ENCODE measurements at places on chromosomes 1 and 21.

GRCh38 chr1:111709986-111710385, 29.2 kb downstream of the INKA2 start:
- no peak for DNase-seq

DNA sequence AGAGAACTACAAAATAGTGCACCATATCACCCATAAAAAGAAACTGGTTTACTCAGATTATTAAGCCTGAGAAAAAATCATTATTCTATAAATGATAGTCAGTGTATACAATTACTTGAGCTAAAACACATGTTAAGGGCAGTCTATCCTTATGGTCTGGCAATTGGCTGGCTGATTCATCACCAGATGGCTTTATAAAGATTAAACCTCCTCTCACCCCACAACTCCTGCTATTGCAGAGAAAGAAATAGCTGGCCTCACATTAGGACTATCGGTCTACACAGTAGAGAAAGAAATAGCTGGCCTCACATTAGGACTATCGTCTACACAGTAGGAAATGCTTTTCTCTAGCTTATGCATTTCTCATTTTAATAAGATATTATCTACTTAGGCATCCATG, 21.2 kb downstream of the CEP170 start:
- no peak for DNase-seq

- DNase-seq: no peak
These were observed 381.1 kb upstream of the PKN2 start for GRCh38 chr1:88302843-88303486.

DNA sequence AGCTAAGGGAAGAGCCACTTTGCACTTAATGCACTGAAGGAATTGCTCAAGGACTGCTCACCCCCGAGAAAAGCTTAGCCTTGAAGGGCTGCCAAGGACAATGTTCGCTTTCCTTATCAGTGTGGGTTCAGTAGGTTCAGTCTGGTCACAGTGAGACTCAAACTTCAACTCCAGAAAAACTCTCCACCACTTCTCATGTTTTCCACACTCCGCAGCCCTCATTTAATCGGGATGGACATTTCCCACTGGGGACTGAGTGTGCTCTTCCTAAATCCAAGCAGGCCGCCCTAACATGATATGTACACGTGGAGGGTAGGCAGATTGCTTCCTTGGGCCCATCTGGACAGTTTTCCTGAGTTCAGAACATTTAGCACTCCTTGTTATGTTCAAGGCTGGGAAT, 19.5 kb downstream of the SUSD4 start:
- DNase-seq: no peak

- no peak for DNase-seq
These were observed 467.7 kb downstream of the KIF26B start for GRCh38 chr1:245622332-245623014.

DNA sequence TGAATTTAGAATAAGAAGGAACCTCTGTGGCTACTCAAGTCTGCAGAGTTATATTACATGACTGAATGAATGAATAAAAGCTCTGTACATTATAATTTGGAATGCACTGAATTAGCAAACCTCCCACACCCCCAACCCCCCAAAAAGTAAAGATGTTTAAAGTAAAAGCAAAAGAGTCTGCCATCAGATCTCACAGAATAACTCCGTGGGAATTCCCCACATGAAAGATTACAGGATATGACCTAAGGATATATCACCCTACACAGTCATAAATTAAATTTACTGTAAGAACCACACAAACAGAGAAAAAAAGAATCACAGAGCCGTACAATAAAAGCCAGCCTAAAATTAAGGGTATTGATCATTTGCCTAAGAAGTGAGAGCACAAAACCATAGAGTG, 587.3 kb downstream of the PTPRC start:
- DNase-seq: no peak

GRCh38 chr1:41790351-41790750, 128.4 kb downstream of the HIVEP3 start:
- DNase-seq: no peak

DNA sequence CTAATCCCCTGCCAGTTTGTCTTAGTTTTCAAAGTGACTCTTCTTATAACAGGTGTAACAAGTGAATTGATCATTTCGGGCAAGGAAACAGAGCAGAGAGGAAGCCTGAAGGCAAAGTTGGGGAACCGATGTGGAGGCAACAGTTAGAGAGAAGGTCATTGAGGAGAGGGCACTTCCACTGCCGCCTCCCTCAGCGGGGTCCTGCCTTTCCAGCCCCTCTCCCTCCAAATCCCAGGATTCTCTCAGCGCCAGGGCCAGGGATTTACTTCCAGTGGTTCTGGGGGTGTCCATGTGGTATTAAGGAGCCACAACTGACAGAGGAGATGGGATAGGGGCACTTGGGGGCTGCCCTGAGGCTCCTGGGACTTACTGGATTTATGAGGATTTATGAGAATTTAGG, 39.7 kb upstream of the PDE9A start:
- DNase-seq: no peak

DNA sequence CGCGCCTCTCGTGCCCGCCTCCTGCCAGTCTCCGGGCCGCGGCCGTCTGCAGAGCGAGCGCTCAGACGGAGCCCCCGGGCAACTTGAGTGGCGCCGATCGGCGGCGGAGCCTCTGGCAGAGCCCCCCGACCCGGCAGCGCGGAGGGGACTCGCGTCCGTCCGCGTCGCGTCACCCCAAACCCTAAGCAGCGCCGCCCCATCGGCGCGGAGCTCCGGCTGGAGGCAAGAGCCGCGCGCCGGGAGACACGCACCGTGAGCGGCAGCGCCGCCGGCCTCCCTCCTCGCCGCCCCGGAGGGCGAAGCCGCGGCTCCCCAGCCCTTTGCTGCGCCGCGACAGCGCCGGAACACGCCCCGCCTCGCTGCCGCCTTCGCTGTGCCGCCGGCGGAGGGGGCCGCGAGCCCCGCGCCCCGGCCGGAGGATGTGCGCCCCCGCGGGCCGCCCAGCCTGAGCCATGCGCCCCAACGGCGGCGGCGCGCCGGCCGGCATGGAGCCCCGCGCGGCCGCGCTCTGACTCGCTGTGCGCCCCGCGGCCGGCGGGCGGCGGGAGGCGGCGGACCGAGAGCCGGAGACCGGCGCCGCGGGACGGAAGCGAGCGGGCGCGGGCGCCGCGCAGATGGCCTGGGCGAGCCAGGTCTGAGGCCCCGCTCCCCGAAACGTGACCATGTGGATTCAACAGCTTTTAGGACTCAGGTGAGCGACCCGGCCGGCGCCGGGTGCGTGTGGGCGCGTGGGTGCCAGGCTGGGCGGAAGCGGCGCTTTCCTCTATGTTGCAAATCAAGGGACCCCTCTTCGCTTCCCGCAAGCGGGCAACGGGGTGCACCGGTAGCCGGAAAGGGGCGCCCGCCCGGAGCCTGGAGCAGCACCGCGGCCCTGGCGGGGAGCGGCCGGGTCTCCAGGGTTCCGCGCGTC, 610 bp downstream of the AJAP1 start:
- no peak for DNase-seq

DNA sequence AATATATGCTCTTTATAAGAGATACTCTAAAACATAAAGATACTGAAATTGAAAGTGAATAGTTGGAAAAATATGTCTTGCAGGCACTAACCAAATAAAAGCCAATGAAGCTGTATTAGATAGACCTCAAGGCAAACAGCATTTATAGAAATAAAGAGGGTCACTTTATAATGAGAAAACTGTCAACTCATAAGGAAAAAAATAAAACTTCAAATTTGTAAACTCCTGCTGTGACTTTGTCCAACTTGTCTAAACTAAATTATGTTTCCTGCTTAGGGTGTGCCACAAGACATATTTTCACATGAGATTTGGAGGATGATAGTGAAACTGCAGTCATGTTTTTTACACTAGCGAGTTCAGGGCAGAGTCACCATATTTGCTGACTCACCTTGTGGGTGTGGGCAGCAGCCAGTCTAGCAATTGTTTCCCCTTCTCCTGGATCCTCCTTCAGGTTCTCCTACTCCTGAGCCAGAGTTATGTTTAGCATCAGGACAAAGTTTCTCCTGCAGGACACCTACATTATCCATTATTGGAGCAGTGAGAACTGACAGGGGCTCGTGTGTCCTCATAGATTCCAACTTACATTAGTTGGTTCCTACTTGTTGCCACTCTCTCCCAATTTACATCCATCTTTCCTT, 43.8 kb downstream of the CD53 start:
- no peak for DNase-seq

GRCh38 chr1:175373786-175374623, 181.4 kb upstream of the KIAA0040 start:
- no peak for DNase-seq

DNA sequence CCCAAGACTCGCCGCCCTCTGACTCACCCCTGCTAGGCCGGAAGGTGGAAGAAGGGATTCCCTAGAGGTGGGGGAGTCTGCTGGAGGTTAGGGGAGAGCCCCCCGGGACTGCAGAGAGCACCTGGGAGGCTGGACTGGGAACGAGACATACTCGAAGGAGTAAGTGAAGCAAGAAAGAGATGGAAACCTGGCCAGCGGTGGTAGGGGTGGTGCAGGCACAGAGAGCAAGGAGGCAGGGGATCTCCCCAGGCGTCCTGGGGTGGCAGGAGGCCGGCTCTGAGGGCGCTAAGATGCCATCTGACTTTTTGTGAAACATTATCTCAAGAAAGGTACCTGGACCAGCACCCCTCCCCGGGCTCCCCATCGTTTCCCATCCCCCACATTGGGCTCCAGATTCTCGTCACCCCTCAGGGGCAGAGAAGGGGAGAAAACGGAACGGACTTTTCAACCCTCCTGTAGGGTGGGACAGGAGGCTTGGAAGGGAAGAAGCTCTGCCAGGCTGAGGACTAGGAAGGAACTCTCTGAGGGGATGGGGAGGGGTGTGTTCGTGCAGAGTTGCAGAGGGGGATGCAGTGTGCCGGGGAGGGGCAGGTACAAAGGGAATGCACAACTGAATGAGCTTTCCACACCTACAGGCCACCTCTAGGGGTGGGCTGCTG, 708 bp downstream of the CHRNB2 start:
- DNase-seq: no peak

DNA sequence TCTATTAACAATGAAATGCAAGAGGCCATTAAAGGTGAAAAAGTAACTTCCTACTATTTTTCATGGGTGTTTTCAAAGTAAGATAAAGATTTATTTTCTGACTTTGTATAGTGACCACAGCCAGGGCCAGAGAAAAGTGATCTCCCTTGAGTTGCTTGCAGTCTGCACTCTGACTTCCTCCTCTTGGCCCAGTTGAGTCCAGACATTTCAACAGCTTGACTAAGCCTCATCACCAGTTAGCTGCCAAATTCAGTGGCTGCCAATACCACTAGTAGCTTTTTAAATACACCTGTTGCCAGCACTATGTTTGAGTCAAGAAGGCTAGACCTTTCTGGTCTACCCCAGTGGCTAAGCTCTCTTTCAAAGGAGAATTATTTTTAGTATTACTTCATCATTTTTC, 3.7 kb upstream of the NEK7 start:
- no peak for DNase-seq

DNA sequence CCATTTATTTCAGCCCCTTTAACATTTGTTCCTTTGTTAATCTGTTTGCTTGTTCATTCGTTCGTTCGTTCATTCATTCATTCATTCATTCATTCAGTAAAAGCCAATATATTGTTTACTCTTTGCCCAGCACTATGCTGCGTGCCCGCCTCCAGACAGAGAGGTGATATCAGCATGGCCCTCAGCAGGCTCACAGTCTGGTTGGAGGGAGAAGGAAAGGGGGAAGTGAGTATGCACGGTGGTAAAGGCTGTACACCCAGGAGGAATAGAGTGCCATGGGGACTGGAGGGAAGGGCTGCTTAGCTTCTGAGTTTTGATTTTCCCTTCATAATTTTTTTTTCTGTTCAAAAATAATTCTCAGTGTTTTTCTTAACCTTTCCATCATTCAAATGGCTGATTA, 144.7 kb downstream of the NOS1AP start:
- DNase-seq: no peak

Measured in activated gamma-delta T cell treated with Interleukin-2 at 50 U/mL for 16 hours (primary cell).